Femur (tissue), 1 donor: ENCODE measurements at places on chromosomes 16 and 17.

- DNase-seq = no peak
Measured at GRCh38 chr16:57966204-57966771, 4.6 kb downstream of the CNGB1 start.

- DNase-seq = peak; percentile 59
Measured at GRCh38 chr16:81526935-81527334, 82.3 kb downstream of the CMIP start.

DNA sequence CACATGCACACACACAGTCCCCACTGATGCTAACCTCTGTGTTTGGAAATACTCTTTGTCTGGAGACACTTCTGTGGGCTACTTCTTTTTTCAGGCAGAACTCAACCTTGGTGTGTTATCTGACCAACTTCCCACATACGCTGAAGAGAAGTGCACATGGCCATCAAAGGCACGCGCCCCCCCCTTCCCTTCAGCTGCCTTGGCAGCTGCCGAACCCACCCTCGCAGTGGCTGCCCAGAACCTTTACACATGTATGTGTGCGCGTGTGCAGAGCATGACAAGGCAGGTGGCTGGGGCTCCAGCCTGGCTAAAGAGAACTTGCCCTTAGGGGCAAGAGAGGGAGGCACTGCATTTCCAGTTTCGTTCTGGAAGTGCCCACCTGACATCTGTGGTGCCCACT lies 3.9 kb downstream of the RAPGEFL1 start:
- no peak for DNase-seq

- DNase-seq = no peak
Measured at GRCh38 chr16:89324056-89325010, 106.8 kb downstream of the ZNF778 start.

GRCh38 chr17:48545539-48545938 lies 630 bp upstream of the HOXB2 start:
- DNase-seq = no peak

DNA sequence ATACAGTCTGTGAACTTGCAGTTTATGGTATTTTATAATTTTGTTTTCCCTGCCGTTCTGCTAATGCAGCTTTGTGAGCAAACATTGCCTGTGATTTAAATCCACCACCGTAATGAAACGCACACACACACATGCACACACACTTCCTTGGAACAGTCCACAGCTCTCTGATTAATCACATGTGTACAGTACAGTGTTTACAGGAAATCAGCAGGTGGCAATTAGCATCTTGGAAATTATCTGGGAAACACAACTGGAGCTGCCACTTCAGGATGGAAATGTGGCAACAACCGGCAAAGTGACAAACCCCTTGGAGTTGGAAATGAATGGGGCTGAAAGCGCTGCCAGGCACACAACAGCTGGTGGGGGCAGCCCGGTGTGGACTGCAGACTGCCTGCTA lies 12.9 kb upstream of the ZKSCAN2 start:
- no peak for DNase-seq

GRCh38 chr16:89374393-89374960 lies 115.9 kb downstream of the ANKRD11 start:
- DNase-seq = no peak

GRCh38 chr17:68379177-68379510 lies 78.2 kb downstream of the WIPI1 start:
- DNase-seq = no peak
